Fibroblast of the aortic adventitia (primary cell): ENCODE measurements at places on chromosomes 12 and 14.

DNA sequence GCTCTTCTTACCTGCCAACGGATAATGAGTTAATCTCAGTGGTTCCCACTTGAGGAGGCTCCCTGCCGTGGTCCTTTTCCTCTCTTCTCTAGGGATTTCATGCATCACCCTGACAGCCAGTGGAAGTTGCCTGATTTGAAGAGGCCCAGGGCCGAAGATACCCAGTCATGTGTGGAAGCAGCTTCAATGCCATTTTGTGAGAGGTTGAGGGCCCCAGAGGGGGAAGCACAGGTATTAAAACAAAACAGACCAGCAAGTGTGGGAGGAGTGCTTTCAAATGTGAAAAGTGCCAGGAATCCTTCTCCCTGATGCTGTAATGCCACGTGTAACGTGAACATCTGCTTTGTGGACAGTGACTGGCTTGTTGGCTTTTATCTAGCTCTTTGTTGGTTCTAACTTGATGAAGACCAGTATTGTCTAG, 1.5 kb downstream of the TCP11L2 start:
- DNase-seq = no peak

- DNase-seq = no peak
Measured at GRCh38 chr12:125473501-125473900, 408.3 kb downstream of the AACS start.

DNA sequence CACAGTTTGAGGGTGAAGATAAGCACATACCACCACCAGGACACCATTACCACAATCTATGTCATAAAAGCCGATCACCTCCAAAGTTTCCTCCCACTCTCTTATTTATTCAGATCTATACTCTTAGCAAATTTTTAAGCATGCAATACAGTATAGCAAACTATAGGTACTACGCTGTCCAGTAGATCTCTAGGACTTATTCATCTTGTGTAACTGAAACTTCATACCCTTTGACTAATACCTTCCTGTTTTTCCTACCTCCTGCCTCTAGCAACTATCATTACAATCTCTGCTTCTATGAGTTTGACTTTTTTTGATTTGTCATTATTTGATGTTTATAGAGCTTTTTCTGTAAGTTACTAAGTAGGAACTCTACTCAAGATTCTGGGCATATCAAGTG, 84.5 kb upstream of the MANSC4 start:
- no peak for DNase-seq

DNA sequence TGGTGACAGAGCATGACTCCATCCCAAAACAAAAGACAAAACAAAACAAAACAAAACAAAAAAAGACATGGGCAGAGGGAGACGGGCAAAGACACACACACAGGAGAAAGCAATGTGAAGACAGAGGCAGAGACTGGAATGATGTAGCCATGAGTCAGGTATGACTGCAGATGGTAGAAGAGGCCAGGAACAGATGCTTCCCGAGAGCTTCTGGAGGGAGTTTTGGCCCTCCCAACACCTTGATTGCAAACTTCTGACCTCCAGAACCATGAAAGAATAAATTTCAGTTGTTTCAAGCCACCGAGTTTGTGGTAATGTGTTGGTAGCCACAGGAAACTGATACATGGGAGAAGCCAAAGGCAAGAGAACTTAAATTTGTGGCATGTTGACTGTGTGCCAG, 27.1 kb downstream of the VWF start:
- peak; percentile 47 for DNase-seq

DNA sequence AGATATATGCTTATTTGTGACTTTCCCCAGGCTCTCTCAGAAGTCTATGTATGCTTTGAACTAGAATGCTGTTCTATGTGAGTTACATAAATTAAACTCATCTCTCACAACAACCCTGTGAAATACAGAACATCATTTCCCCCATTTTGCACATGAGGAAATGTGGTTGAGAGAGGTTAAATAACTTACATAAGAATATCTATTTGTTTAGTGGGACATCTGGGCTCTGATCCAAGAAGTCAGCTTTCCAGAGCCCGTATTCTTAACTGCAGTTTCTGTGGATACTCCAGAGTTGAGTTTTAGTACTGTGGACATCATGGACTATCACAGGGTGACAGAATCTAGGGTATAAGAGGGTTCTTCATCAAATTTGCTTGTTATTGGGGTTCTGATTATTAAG, 242.5 kb upstream of the ARHGAP5 start:
- peak; percentile 21 for DNase-seq

DNA sequence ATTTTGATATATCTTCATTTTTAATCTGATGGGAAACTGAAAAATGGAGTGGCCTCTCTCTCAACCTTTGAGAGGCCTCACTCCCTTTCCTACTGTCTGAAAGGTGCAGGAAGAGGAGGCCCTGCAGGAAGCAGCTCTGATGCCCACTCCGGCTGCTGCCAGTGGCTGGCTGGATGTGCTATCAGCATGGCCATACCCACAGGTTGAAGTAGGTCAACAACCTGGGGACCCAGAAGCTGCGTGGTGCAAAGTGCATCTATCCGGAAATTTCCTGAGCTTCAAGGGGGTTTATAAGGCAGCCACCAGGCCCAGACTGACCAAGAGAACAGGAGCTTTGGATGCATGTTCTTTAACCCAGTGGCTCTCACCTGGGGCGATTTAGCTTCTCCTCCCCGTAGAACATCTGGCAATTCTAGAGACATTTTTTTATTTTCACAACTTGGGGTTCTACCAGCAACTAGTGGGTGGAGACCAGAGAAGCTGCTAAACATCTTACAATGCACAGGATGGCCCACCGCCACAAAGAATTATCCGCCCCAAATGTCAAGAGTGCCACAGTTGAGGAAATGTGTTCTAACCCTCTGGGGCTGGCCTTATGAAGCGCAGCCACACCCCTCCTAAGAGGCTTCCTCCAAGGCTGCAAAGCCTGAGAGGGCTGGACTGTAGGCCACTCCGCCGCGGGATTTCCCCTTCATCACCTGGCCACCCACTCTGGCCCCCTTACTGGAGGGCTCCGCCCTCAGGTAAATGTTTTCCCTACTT, 8.2 kb upstream of the BATF start:
- DNase-seq = no peak

- DNase-seq = peak; percentile 79
Measured at GRCh38 chr14:80055667-80056496, 155.4 kb downstream of the DIO2 start.

GRCh38 chr12:58268069-58268468, 326.7 kb downstream of the ATP23 start:
- peak; percentile 47 for DNase-seq

- DNase-seq = no peak
Measured at GRCh38 chr14:72549854-72550253, 344.0 kb downstream of the DPF3 start.

DNA sequence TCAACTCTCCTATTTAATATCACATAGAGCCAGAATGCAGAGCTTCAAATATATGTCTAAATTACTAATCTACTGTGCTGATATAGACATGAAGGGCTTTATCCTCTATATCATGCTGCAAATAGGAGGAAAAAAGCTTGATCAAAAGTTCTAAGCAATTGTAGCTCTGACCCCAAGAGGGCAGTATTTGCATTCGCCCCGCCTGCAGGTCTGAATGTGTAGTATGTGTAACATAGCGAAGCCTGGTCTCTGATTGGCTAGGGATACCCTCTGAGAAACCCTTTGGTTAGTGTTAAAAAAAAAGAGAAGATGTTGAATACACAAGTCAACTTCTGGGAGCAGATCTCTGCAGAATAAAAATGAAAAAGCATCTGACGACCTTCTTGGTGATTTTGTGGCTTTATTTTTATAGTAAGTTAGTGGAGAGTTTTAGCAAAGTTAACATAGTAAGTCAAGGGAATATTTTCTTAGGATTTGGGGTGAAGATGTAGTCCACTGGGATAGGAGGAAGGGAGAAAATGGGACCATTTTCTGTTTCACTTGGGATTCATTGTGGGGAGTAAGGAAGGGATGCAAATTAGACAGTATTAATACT, 151.6 kb upstream of the OR4E1 start:
- DNase-seq = no peak

DNA sequence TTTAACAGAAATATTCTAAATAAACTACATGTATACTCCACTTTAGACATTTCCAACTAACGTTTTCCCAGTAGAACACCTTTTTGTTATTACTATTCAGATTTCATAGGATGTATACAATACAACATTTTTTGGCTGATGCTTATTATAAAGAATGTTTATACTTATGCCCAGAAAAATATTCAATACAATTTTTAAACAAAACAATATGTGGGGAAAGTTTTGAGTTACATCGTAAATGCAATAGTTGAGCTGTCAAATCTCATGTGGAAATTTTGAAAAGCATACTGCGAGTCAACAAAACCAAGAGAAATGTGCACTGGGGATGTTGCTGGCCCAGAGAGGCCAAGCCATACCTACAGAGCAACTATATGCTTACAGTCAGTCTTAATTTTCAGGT, 18.2 kb upstream of the MON2 start:
- no peak for DNase-seq

- DNase-seq = no peak
Measured at GRCh38 chr14:96512602-96513397, 10.6 kb downstream of the PAPOLA start.

- no peak for DNase-seq
Measured at GRCh38 chr12:27782481-27782880, 2.4 kb upstream of the MANSC4 start.

DNA sequence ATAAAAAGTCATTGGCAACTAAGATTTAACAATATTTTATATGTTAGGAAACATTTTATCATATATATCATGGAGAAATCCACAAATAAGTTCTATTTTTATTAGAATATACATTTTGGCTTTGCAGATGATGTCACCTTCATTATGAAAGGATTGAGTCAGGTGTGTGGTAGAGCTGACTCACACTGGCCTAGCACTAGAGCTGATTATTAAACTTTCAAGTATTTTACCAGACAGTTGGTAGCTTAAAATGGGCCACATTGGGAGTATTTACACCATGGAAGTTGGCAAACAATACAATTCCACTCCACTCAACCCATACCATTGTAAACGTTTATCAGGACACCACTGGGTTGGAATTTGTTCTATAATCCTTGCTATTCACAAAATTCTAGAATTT, 1036.6 kb downstream of the TRHDE start:
- DNase-seq = no peak

DNA sequence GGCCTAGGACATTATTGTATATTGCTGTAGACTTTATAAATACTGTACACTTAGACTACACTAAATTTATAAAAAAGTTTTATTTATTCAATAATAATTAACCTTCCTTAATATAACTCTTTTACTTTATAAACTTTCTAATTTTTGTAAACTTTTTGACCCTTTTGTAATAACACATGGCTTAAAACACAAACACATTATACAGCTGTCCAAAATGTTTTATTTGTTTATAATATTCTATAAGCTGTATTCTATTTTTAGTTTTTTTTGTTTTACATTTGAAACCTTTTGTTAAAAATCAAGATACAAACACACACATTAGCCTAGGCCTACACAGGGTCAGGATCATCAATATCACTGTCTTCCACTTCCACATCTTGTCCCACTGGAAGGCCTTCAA, 190.0 kb downstream of the BMP4 start:
- no peak for DNase-seq

DNA sequence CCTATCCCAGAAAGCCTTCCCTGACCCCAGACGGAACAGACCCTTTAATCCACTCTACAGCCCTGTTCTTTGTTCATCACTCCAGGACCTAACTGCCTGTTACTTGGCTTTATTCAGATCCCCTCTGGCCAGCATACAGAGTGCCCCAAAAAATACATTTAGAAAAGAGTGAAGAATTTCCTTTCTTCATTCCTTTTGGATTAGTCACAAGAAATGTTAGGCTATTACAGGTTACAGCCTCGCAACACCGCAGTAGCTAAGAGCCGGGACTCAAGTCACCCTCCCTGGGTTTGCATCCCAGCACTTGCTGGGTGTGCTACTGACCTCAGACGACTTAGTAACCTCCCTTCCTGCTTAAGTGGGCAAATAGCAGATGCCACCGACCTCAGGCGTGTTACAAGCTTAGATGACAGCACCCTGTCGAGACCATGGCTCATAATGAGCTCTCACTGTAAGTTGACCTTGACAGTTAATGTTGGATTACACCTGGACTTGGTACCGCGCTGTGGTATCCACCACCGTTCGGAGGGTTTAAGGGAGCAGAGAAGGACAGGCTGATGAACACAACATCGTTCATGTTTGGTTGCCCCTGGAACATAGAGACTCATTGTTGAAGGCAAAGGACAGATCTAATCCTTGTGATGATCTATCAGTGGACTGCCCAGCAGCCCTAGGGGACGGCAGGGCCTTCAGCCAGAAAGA, 12.9 kb downstream of the GLRX5 start:
- peak; percentile 48 for DNase-seq

DNA sequence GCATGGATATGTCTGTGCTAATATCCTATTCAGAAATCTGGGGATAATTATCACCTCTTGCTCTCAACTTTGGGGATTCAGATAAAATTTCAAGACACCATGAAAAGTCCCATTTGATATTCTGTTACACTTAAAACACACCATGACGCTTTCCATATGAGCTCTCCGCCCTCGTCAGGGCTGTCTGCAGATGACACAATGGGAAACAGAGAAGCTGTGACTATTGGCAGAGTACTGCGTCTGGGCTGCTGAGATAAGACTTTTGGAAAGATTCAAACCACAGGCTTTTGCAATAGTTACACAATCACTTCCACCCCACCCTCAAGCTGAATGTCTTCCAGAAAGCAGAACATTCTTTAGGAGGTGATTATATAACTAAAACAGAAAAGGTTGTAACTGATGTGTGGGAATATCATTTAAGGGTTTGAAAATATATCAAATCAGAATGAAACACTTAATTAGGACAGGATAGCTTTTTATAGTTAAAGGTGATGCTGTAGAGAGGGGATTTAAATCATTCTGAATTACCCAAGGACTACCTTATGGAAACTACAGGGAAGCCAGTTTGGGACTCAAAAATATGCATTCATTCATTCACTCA, 75.3 kb upstream of the TMPO start:
- peak; percentile 99 for DNase-seq

DNA sequence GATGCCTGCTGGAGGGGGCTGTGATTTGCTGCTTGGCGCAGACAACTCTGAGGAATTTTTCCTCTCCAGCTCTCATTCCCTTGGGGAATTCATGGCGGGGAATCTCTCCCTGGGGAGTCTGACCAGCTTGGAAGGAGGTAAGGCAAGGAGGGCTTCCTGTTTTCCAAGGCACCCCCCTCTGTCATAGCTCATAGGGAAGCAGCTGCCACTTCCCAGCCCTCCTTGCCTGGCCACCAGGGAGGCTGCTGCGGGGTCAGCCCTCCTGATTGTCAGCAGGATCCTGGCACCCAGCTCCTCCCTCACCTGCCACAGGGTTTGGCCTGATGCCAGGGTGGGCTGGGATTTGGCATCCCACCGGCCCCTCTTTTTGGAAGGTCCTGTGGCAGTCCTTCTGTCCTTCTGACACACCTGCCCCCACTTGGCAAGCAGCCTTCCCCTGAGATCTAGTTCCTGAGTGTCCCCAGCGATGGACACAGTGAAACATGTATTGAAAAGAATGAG, 74.9 kb downstream of the TSPAN9 start:
- peak; percentile 77 for DNase-seq

DNA sequence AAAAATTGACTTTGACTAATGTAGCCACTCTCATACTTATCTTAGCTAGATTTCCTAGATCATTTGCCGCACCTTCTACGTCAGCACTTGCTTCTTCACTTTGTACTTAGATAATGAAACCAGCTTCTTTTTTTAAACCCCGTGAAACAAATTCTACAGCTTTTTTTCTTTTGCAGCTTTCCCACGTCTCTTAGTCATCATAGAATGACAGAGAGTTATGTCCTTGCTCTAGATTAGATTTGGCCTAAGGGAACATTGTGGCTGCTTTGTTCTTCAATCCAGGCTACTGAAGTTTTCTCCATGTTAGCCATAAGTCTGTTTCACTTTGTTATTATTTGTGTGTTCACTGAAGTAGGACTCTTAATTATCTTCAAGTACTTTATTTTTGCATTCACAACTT, 94.9 kb downstream of the SLCO1A2 start:
- no peak for DNase-seq
